ENCODE measurements at places on chromosomes 12 and 14. TPM values are rescaled to one million over a fixed set of nuclear protein-coding genes. Genes with fewer than 3 reads are reported as not detected.

GRCh38 chr12:132023658-132024057 lies 73.9 kb downstream of the EP400 start:
- no peaks in the 10 kb centered on the region for H3K4me1 ChIP-seq
- no peaks in the 10 kb centered on the region for H3K27me3 ChIP-seq
- H3K4me3 ChIP-seq, result no peak overlapping the region

FGF6 gene
- total RNA-seq, result not detected

- no peak overlapping the region for H3K4me3 ChIP-seq
- H3K27me3 ChIP-seq, result no peaks in the 10 kb centered on the region
- no peak overlapping the region for H3K27ac ChIP-seq
- no peak for DNase-seq
These were observed 95.1 kb downstream of the EP400 start for GRCh38 chr12:132044661-132045412.

EIF2S3B gene
- 4.6 TPM for total RNA-seq

GRCh38 chr14:71745072-71745471 lies 187.2 kb upstream of the RGS6 start:
- H3K27me3 ChIP-seq, result no peaks in the 10 kb centered on the region
- no peak overlapping the region for H3K27ac ChIP-seq
- DNase-seq, result no peak
- no peaks in the 10 kb centered on the region for H3K4me1 ChIP-seq
- H3K4me3 ChIP-seq, result no peak overlapping the region

CLEC9A gene
- total RNA-seq, result not detected

All from endodermal cell (in vitro differentiated cells).